ENCODE measurements at places on chromosomes 5 and 9. TPM values are rescaled to one million over a fixed set of nuclear protein-coding genes. Genes with fewer than 3 reads are reported as not detected.

The SERF1A gene
- total RNA-seq, result 5.6 TPM

The CARD6 gene
- total RNA-seq, result 3.9 TPM

DNA sequence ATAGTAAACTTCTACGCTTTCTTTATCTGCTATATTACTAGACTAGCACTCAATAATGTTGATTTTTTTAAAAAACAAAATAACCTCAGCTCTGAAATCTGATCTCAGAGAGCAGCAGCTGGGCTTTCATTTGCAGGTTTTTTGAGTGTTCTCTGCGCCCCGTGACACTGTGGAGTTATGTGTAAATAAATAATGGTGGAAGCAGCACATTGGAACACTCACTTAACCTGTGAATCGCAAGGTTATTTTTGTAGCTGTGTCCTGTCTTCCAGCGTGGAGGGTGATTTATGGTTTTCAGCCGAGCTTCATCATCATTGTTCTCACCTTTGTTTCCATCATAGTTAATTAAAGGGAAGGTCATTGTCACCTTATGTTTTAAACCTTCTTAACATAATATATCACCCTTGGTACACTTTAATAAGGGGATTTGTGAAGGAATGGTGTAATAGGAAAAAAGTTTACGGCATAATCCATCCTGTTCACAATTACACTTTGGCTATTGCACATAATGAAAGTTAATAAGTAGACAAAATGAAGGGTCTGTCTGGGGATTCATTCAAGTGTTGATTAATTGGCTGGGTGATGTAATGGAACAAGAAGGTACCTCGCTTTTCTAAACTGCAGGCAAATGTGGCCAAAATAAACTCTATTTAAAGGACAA lies 493.3 kb upstream of the ADAMTS16 start:
- DNase-seq, result no peak

DNA sequence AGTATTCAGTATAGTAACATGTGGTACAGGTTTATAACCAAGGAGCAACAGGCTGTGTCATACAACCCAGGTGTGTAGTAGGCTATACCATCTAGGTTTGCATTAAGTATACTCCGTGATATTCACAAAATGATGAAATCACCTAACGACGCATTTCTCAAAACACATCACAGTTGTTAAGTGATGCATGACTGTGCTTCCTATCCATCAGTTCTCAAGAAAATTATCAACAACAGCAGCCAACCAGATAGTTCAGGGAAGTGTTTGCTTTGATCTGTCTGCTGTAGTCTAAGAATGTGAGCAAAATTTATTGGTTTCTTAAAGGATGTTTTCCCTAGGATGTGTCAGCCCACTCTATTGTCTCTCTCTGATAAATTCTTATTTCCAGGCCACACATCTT lies 7.4 kb downstream of the ZBTB26 start:
- no peak for DNase-seq

The CTSV gene
- total RNA-seq, result 75.6 TPM

GRCh38 chr5:80711938-80712337 lies 57.2 kb upstream of the DHFR start:
- no peak for DNase-seq

The ZNF483 gene
- total RNA-seq, result 4.2 TPM

The LCN15 gene
- total RNA-seq, result not detected

The GRM6 gene
- not detected for total RNA-seq

GRCh38 chr9:101706261-101706798 lies 32.1 kb downstream of the GRIN3A start:
- DNase-seq, result no peak

The FIBCD1 gene
- total RNA-seq, result 0.10 TPM

- no peak for DNase-seq
These were observed 32.6 kb downstream of the ROR2 start for GRCh38 chr9:91917436-91917835.

DNA sequence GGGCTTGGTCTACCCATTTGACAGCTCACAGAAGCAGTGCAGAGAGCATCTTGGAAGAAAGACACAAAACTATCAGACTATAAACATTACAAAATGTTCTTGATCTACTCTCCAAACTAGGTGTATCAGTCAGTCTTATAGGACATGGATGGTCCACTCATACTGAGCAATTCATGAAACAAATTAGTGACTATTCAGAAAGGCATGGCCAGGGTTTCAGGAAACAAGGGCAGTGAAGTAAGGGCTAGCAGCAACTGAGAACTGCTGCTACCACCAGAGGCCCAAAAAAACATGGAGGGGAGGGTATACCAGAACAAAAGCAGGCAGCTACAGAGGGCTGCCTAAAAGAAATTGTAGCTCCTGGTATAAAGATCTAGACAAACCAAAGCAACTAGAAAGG lies 287.0 kb downstream of the PIK3R1 start:
- DNase-seq, result no peak

DNA sequence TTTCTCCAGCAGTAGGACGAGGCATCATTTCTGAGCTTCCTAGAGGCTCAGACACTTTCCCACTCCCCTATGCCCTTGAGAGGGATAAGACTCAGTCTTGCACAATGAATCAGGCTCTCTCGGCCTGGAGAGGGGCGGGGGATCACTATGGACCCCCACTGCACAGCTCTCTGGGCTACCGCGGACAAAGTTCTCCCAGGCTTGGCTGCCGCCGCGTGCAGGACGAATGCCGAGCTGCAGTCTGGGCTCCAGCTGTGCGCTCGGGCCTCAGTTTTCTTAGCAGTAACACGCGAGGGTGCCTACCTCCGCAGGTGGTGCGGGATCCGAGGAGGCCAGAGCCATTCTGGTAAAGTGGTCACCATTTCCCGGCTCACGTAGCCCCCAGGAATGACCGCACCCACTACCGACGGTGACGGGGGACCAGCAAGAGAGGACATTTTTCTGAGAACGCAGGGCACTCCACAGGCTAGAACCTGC lies 3.4 kb upstream of the MYORG start:
- no peak for DNase-seq

- DNase-seq, result no peak
These were observed 10.0 kb upstream of the PLIN2 start for GRCh38 chr9:19137282-19137681.

The EQTN gene
- total RNA-seq, result 1.4 TPM

GRCh38 chr5:132987531-132988408 lies 24.3 kb upstream of the AFF4 start:
- no peak for DNase-seq

The PCDHB3 gene
- total RNA-seq, result 2.7 TPM

- no peak for DNase-seq
These were observed 64.8 kb downstream of the CARTPT start for GRCh38 chr5:71783891-71784290.

- DNase-seq, result no peak
These were observed 11.4 kb upstream of the BASP1 start for GRCh38 chr5:17206021-17206420.

DNA sequence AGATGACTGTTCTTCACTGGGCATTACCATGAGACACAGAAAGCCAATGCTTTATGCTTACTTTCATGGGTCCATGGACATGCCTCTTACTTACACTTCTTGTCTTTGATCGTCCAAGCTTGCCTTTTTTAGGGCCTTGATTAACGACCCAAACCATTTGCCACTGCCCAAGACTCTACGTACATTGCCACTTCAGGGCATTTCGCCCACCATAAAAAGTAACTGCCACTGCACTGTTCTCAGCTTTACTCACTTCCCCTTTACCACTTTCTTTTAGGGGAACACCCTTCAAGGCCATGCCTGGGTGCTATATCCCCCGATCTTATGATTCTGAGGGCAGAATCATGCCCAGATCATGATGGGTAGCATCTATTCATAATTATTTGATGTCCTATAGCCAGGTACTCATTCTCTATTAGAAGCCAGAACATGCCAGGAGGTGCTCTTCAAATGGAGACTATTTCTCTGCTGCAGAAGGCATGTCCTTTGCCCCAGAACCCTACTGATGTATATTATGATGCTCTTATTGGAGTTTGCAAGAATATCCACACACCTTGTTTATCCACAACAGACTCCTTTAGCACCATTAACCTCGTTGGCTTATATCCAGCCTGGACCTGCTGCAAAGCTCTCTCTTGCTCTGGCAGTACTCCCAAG lies 64.1 kb upstream of the RAD23B start:
- no peak for DNase-seq

The LURAP1L gene
- total RNA-seq, result 21.3 TPM

DNA sequence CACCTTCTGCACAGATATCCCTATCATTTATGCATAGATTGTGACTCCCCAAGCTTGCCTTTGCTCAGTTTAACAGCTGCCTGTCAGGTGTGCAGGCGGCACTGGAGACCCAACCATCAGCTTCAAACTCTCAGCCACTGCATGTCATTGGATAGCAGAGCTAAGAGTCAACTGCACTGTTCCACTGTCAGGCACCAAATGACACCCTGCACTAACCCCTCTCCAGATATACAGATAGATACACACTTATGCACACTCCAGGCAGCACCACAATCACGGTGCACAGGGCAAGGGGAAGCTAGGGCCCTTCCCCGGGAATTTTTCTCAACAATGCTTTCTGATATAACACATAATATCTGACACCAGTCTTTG lies 142.3 kb downstream of the BNC2 start:
- DNase-seq, result no peak

DNA sequence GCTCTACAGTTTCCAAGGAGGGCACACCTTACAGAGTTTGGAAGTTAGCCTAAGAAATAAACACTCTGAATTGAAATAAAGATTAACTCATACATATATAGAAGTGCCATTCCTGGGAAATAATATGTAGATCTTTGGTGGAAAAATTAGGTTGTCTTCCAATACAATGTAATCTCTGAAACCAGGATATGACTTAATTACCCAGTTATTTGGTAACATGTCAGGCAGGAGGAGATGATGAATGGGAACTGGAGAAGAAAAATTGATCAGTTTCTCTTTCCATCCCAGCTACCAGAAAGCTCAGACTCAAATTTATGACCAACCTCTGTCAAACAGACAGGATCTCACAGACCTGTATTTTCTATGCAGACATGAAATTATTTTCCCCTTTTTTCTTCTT lies 215.2 kb upstream of the SNX2 start:
- DNase-seq, result no peak

GRCh38 chr5:134397196-134397595 lies 14.5 kb downstream of the CDKN2AIPNL start:
- no peak for DNase-seq
